ENCODE measurements at places on chromosomes 1 and 21.
A peak's percentile ranks its signal among the peaks of the same experiment; 100 is the strongest.

DNA sequence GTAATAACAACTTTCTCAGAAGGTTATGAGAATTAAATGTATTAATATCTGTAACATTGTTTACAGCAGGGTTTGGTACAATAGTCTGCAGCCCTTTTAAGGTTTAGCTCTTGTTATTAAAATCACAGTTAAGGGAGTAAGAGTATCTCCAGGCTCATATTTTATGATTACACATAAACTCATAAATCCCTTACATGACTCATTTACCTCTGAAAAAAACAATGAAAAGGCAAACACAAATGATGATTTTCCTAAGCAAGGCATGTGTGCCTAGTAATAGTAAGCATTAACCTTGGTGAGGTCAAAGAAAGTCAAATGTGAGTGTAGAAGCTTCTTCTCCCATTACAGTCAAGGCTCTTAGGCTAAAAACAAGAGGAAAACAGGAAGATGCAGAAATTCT, 84.5 kb upstream of the ADGRL4 start:
- no peaks in the 10 kb centered on the region for H3K36me3 ChIP-seq
- no peak overlapping the region for H3K4me3 ChIP-seq
- no peaks in the 10 kb centered on the region for H3K4me1 ChIP-seq
- DNase-seq = no peak

- peaks cover 5% of the 10 kb centered on the region for H3K4me1 ChIP-seq
- peak; percentile 80 for DNase-seq
- no peak overlapping the region for H3K4me3 ChIP-seq
- no peak overlapping the region for H3K27ac ChIP-seq
These were observed 50.9 kb downstream of the HTR6 start for GRCh38 chr1:19715334-19716203.

DNA sequence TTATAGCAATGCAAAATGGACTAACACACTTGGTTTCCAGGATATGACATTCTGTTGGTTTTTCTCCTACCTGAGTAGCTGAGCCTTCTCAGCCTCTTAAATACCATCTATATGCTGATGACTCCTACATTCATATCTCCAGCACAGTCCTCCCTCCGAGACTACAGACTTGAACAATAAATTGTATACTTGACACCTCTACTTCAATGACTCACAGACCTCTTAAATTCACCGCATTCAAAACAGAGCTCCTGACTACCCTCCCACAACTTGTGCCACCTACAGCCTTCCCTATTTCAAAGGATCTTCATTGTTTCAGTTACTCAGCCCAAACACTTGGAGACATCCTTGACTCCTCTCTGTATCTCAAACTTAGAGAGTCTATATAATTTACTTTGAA, 66.8 kb upstream of the ASB17 start:
- H3K36me3 ChIP-seq = no peaks in the 10 kb centered on the region
- H3K27me3 ChIP-seq = no peaks in the 10 kb centered on the region
- no peaks in the 10 kb centered on the region for H3K4me1 ChIP-seq
- no peak for DNase-seq
- no peak overlapping the region for H3K27ac ChIP-seq

GRCh38 chr1:29393451-29393826, 157.1 kb downstream of the PTPRU start:
- H3K27me3 ChIP-seq = peaks cover 40% of the 10 kb centered on the region
- H3K4me1 ChIP-seq = no peaks in the 10 kb centered on the region
- no peak overlapping the region for H3K4me3 ChIP-seq

DNA sequence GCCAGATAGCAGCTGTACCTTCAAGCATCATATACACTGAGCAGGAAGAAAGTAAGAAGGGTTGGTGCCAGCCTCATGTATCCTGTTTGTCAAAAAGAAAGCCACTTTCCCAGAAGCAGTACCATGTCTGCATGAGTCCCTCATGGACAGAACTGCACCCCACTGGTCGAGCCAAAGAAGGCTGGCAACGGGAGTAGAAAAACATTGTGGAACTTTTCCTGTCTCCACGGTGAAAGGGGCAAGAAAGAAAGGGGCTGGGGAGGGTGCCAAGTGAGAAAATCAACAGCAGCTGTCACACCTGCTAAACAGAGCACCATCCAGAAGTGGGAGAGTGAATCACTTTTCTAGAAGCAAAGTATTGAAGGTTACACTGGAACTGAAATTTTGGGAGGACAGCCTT, 621.7 kb downstream of the LMO4 start:
- no peak overlapping the region for H3K4me3 ChIP-seq
- no peak for DNase-seq
- H3K36me3 ChIP-seq = no peaks in the 10 kb centered on the region
- peaks cover 44% of the 10 kb centered on the region for H3K27me3 ChIP-seq
- peaks cover 3% of the 10 kb centered on the region for H3K4me1 ChIP-seq

DNA sequence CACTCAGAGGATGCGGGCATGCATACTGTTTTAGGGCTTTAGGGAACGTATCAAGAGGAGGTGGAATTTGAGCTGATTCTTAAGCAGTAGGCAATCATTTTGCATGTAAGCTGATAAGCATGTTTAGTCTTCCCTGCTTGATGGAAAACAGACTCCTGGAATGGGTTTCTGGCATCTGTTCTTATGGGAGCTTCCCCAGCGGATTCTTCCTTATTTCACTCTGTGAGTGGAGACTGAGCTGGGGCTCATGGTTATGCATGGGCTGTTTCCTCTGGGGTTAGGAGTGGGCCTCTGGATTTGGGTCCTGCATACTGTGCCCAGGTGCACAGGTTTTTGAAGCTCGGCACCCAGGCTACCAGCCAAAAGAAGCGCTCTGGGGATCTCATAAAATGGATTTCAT, 93.4 kb downstream of the DIRAS3 start:
- DNase-seq = no peak
- no peaks in the 10 kb centered on the region for H3K4me1 ChIP-seq
- H3K27me3 ChIP-seq = peaks cover 10% of the 10 kb centered on the region
- H3K27ac ChIP-seq = no peak overlapping the region

- H3K4me3 ChIP-seq = no peak overlapping the region
- no peak overlapping the region for H3K27ac ChIP-seq
- no peak for DNase-seq
- H3K4me1 ChIP-seq = peaks cover 1% of the 10 kb centered on the region
- H3K36me3 ChIP-seq = no peaks in the 10 kb centered on the region
These were observed 32.6 kb downstream of the ATP1B1 start for GRCh38 chr1:169138866-169139670.

GRCh38 chr1:212957546-212957945, 7.2 kb downstream of the VASH2 start:
- no peaks in the 10 kb centered on the region for H3K36me3 ChIP-seq
- peaks cover 67% of the 10 kb centered on the region for H3K27me3 ChIP-seq
- H3K27ac ChIP-seq = no peak overlapping the region
- DNase-seq = no peak

DNA sequence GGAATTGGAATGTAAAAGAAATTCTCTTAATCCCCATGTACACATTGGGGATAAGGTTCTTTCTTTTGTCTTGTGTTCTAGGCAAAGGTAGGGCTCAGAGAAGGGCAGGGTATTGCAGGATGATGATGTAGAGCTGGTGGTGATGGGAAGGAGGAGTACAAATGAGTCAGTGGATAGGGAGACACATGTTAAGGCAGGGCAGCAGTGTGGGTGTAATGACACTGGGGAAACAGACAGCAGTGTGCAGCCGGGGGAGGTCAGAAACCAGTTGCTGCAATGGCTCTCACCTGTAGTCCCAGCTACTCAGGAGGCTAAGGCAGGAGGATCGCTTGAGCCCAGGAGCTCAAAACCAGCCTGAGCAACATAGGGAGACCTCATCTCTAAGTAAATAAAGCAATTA, 5.1 kb downstream of the NLRP3 start:
- DNase-seq = no peak
- H3K36me3 ChIP-seq = peaks cover 31% of the 10 kb centered on the region
- peaks cover 33% of the 10 kb centered on the region for H3K4me1 ChIP-seq
- H3K4me3 ChIP-seq = no peak overlapping the region

GRCh38 chr1:14055442-14056223, 355.6 kb downstream of the PRDM2 start:
- H3K27ac ChIP-seq = no peak overlapping the region
- H3K27me3 ChIP-seq = peaks cover 38% of the 10 kb centered on the region
- H3K4me3 ChIP-seq = no peak overlapping the region
- no peaks in the 10 kb centered on the region for H3K4me1 ChIP-seq

- H3K27me3 ChIP-seq = no peaks in the 10 kb centered on the region
- H3K27ac ChIP-seq = no peak overlapping the region
- no peak overlapping the region for H3K4me3 ChIP-seq
- H3K4me1 ChIP-seq = peaks cover 14% of the 10 kb centered on the region
- no peak for DNase-seq
These were observed 19.6 kb downstream of the SSR2 start for GRCh38 chr1:156001021-156001661.

GRCh38 chr1:184502161-184502560, 115.3 kb downstream of the C1orf21 start:
- H3K4me1 ChIP-seq = peaks cover 21% of the 10 kb centered on the region
- no peaks in the 10 kb centered on the region for H3K36me3 ChIP-seq
- no peak overlapping the region for H3K27ac ChIP-seq
- no peak for DNase-seq
- H3K27me3 ChIP-seq = no peaks in the 10 kb centered on the region

DNA sequence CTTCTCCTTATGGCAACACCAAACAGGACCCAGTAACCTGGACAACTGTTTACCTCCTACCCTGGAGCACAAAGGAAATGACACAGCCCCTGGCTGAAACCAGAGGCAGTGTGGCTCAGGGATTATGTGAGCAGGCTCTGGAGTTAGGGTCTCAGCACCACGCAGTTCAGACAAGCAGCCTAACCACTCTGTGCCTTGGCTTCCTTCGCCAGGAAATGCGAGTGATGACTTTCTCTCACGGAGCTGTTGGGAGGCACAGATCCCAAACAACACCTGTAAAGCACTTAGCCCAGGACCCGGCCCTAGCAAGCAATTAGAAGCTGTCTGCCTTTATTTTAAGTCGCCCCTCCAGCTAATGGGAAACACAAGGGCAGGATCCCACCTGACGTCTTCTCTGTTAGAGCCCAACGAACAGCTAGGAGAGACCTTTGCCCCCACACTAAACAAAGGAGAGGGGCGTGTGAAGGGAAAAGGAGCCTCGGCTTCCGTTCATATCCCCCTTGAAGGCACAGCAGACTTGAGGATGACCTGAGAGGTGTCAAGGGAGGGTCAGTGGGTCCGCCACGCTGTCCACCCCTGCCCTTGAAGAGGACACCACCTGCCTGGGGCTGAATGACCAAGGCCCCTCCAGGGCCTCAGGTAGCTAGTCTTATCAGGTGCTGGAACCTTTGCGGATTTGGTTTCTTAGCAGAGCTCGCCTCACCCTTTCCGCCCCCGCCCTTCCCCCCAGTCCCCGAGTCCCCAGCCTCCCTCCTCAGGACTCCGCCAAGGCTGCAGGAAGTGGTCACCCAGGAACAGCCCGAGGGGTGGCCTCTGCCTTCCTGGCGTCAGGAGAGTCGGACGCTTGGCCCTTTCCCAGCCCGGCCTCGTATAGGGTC, 860 bp downstream of the TMEM63A start:
- H3K27ac ChIP-seq = peak overlapping the region; percentile 67
- peaks cover 20% of the 10 kb centered on the region for H3K36me3 ChIP-seq
- no peaks in the 10 kb centered on the region for H3K27me3 ChIP-seq

DNA sequence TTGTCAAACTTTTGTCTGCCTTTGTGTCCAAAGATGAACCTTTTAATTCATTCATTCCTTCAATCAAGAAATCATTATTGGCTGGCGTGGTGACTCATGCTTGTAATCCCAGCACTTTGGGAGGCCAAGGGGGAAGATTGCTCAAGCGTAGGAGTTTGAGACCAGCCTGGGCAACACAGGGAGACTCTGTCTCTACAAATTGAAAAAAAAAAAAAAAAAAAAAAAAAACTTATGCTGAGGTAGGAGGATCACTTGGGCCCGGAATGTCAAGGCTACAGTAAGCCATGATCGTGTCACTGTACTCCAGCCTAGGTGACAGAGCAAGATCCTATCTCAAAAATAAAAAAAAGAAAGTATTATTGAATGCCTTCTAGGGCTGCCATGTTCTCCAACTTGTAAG, 51.3 kb upstream of the CXADR start:
- DNase-seq = no peak
- no peaks in the 10 kb centered on the region for H3K4me1 ChIP-seq
- H3K27ac ChIP-seq = no peak overlapping the region
- no peaks in the 10 kb centered on the region for H3K36me3 ChIP-seq

DNA sequence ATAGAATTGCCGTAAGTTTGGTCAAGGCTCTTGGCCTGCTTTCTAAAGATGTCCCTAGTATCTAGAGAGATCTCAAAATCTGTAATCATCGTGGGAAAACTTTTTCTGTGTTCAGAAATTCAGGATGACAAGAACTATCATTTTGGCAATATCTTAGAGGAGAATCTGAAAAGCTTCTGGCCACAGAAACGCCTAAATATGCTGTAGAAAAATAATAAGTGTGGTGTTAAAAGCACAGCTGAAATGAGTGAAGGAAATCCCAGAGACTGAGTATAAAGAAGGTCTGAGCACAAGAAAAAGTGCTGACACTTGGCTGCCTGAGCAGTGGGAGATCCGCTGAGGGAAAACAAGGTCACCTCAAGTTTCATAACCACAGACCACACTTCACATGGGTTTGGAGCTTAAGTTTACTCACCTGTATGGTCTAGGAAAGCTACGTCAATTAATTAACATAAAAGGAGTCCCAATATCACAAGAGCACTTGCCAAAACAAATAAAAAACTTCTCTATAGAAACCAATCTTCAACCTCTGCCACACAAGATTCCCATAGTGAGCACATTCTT, 235.2 kb upstream of the IRF2BP2 start:
- peaks cover 34% of the 10 kb centered on the region for H3K4me1 ChIP-seq
- peak overlapping the region; percentile 51 for H3K4me3 ChIP-seq
- H3K36me3 ChIP-seq = no peaks in the 10 kb centered on the region

DNA sequence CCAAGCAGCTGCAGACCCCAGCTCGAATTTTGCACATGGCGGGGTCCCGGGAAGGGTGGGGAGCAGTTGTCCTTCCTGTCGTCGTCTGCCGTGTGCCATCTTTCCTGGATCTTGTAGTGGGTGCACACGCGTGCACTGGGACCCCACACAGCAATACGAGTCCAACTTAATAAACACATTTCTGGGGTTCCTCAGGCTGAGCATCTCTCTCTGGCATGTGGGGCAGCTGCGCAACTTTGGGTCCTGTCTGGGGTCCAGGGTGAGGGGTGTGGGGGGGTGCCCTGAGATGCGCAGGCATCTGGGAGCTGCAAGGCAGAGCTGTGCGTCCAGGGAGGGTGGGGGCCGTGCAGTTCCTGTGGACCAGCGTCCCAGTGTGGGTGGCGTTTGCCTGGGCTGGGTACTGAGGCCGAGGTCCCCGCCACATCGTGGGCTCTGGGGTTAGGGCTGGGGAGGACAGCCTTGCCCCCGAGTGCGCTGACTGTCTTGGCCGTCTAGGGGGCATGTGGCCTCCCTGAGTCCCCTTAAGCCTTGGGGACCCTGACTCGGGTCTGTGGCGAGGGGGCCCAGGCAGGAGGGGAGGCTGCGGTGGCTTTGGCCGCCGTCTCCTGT, 652 bp upstream of the PLEKHN1 start:
- H3K4me3 ChIP-seq = peak overlapping the region; percentile 23
- H3K4me1 ChIP-seq = peaks cover 4% of the 10 kb centered on the region
- H3K27ac ChIP-seq = no peak overlapping the region
- DNase-seq = no peak

DNA sequence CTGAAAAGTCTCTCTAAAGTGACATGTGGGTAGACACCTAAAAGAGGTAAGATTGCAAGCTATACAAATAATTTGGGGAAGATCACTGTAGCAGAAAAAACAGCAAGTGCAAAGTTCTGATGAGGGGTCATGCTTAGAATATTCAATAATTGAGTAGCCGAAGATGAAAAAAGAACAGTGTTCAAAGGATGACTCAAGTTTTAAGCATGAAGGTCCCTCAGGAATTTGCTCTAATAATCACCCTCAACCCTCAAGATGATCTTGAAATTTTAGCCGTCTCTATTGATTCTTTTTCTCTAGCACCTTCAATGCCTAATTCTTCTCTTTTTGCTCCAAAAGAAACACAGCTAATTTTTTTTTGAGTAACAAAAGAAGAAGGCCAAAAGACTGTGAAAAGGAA, 190.6 kb upstream of the ZNHIT6 start:
- no peak for DNase-seq
- no peaks in the 10 kb centered on the region for H3K36me3 ChIP-seq
- H3K4me1 ChIP-seq = no peaks in the 10 kb centered on the region
- H3K4me3 ChIP-seq = no peak overlapping the region
- no peak overlapping the region for H3K27ac ChIP-seq

All from effector memory CD8-positive, alpha-beta T cell (primary cell).